ENCODE measurements at places on chromosomes 12 and 14. TPM values are rescaled to one million over a fixed set of nuclear protein-coding genes. Genes with fewer than 3 reads are reported as not detected.

GRCh38 chr14:55881577-55882241 lies 236.5 kb upstream of the PELI2 start:
- DNase-seq: peak; percentile 42

GRCh38 chr12:47870175-47870781 lies 34.5 kb downstream of the VDR start:
- DNase-seq: peak; percentile 46

DNA sequence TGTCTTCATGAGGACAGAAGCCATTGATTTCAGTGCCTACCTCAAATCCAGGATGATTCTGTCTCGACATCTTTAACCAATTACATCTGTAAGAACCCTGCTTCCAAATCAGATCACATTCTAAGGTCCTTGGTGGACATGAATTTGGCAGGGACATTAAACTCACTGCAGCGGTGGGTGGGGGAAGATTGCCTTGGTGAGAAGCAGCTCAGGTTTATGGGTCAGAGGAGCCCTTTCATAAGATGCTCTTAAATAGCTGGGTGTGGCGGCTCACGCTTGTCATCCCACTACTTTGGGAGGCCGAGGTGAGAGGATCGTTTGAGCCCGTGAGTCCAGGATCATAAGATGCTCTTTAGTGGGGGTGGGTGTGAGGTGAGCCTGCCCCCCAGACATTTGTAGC lies 42.9 kb downstream of the ELK3 start:
- DNase-seq: no peak

The SERPINA10 gene
- total RNA-seq: not detected

- peak; percentile 77 for DNase-seq
Observed at GRCh38 chr14:44108601-44109000, 398.5 kb downstream of the FSCB start.

The CIPC gene
- 11.4 TPM for total RNA-seq

The FITM1 gene
- total RNA-seq: not detected

DNA sequence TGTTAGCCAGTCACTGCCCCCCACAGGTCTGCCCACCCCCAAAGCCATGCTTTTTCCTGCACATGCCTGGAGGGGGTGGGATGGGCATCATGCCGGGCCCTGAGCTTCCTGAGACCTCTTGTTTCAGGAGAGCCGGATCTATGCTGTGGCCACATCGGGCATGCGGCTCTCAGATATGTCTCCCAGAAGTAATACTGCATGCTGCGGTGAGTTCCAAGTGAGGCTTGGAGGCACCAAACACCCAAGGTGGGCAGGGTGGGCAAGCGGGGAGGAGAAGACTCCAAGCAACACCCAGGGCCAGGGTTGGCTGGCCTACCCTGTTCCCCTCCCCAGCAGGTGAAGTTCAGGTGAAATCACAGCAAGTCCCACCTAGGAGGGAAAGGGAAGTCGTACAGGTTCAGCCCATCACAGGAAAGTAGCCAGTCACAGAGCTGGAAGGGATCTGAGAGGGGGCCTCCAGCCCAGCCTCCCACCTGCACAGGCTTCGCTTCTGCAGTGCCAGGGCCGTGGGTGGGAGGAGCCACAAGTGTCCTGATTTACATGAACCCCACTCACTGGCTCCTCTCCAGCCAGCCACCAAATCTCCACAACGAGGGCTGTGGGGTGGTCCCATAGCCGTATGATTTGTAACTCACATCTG lies 30.9 kb downstream of the PIGH start:
- no peak for DNase-seq

GRCh38 chr12:46459861-46460545 lies 87.4 kb upstream of the SLC38A2 start:
- no peak for DNase-seq

The CCDC196 gene
- total RNA-seq: not detected

GRCh38 chr14:101127224-101127623 lies 223.7 kb upstream of the RTL1 start:
- DNase-seq: no peak

- DNase-seq: peak; percentile 68
Observed at GRCh38 chr12:74449872-74450271, 87.8 kb upstream of the ATXN7L3B start.

The ANO6 gene
- 31.8 TPM for total RNA-seq

DNA sequence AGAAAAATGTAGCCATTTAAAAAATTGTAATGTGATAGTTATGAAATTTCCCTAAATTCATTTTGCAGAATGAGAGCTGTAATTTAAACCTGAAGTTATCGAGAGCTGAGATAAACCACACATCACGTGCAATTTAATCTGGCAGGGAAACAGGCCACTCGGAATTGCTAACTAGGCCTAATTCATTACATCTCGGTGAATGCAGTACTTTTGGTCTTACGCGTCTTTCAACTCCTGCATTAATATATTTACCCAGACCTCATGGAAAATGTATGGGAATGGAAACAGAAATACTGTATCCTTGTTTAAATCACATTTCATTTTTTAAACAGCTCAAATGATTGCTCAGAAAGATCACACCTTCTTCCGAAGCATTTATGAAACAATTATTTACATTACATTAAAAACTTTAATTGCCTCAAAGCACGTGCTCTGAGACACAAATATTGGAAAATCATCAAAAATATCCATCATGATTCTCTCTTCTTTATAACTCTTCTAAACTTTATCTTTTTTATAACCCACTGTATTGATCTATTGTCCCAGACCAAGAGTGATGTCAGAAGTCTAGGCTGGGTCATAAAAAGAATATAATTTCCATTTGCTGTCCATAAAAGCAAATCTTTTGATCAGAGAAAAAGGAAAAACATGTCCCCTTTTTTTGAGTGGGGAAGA lies 111.7 kb upstream of the MYL2 start:
- DNase-seq: no peak

The RNASE3 gene
- total RNA-seq: not detected

DNA sequence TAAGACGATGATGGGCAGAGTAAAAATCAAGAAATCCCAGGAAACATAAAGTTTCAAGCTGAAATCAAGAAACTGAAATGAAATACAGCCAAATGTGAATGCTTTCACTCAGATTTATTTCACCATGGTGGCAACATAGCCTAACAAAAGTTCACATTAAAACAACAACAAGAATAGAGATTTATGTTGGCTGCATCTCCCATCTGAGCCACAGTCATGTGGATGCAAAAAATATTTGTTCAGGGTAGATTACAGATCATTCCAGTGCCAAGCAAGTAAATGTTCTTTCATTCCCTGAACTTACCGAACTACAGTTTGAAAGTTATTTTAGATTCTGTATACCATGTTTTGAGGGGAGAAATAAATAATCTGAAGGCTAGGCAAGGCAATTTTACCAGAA lies 159.9 kb upstream of the TMTC1 start:
- DNase-seq: no peak

The RAD51AP1 gene
- total RNA-seq: 7.1 TPM

DNA sequence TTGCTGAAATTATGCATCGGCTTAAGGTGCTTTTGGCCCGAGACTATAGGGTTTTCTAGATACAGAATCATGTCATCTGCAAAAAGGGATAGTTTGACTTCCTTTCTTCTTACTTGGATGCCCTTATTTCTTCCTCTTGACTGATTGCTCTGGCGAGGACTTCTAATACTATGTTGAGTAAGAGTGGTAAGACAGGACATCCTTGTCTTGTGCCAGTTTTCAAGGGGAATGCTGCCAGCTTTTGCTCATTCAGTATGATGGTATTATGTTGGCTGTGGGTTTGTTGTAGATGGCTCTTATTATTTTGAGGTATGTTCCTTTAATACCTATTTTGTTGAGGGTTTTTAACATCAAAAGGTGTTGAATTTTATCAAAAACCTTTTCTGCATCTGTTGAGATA lies 8.3 kb downstream of the BMAL2 start:
- peak; percentile 46 for DNase-seq

The KRT78 gene
- total RNA-seq: not detected

GRCh38 chr12:122688291-122688690 lies 14.9 kb downstream of the HCAR2 start:
- DNase-seq: no peak

The ADGRD1 gene
- total RNA-seq: 0.68 TPM

- no peak for DNase-seq
Observed at GRCh38 chr14:93161411-93161940, 23.2 kb downstream of the MOAP1 start.

GRCh38 chr12:99334285-99335056 lies 313.1 kb upstream of the GARIN6 start:
- peak; percentile 41 for DNase-seq

- no peak for DNase-seq
Observed at GRCh38 chr14:64760916-64761315, 56.7 kb downstream of the PLEKHG3 start.

The HOXC10 gene
- not detected for total RNA-seq

DNA sequence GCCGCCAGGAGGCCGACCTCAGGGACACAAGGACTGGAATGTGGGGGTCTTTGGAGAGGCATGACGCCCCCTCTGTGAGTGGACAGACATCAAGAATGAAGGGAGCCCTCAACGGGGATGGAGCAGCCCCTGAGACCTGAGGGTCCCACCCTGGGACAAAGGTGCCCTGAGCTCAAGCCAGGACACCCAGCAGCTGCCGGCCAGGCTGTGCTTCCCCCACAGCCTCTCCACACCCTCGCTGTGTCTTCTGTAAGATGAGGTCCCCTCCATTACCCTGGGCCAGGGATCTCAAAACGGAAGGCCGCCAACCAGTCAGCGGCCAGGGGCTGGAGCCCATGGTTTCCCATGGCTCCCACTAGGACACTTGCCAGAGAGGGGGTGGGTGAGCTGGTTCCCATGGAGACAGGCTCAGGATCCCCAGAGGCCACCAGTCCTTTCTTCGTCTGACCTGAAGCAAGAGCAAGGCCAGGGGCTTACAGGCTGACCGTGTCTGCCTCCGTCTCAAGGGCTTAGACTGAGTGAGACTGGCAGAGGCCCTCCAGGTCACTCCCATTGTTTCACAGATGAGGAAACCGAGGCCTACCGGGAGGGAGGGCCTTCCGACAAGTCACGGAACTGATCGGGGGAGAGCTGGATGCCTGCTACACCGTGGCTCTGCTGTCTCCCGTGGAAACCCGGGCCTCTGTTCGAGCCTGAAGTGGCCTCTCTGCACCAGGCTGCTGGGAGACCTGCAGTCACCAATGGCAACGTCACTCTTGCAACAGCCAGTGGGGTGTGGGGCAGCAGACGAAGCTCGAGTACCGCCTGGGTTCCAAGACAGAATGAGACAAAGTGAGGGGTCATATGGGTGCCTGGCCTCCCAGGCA lies 91.7 kb upstream of the DIO3 start:
- no peak for DNase-seq

- DNase-seq: peak; percentile 33
Observed at GRCh38 chr12:108570743-108571608, 8.6 kb downstream of the ISCU start.

DNA sequence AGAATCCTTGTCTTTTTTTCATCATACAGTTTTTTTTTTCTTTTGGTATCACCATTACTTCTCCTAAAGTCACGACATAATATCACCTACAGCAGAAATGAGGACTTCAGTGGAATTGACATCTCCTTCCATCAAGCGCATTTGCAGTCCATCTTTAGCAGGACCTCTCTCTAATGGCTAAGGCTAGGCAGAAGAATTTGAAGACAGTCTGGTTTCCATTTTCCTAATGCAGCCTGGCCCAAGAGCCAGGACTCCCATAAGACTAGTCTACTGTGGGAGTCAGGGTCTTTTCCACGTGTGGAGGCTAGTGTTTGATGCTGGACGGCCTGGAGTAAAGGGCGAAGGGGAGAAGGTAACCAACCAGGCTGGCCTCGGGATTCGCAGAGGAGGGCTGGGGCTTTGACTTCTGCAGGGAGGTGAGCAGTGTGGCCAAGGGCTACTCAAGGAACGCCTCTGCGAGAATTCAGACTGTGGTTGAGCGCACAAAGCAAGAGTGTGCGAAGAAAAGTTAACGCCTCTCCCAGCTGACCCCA lies 769 bp upstream of the ZNF740 start:
- DNase-seq: no peak

The PEX5 gene
- 42.2 TPM for total RNA-seq

The IQSEC3 gene
- not detected for total RNA-seq

The KCNMB4 gene
- total RNA-seq: not detected

- DNase-seq: peak; percentile 90
Observed at GRCh38 chr12:70645494-70646317, 8.5 kb upstream of the PTPRB start.

DNA sequence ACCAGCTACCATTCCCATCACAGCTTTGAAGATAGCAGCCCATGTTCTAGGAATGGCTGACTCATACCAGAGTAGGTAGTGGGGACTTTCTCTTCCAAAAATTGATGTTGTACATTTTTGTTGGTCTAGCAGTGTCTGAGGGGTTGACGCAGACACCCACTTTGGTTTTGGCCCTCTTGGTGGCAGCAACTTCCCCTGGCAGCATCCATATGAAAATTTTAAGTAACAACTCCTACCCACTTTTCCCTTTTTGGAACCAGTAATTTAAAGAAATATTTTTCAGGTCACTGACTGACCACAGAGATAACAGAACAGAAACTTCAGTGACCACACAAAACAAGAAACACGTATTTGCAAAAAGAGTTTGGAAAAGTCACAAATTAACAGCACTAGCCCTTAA lies 162.0 kb upstream of the TMCC3 start:
- DNase-seq: no peak

DNA sequence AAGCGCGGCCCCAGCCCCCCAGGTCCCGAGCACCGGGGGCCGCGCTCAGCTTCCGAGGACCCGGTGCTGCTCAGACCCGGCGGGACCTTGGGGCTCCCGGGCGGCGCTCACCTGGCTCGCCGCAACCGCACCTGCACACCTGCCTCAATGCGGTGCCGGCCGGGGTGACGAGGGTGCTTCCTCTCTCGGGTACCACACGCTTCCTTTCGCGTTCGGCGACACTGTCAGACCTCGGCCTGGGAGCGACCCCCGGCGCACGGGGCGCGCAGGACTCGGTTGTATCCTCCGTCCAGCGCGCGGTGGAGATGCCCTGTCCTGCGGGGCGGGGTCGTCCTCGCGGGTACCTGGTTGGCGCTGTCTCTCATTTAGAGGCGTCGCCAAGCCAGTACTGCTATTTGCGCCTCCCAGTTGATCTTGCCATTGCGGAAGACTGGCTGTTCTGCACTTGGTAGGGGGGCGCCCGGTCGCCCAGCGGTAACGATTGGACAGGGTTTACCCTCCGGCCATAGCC lies 718 bp downstream of the PACS2 start:
- peak; percentile 40 for DNase-seq

DNA sequence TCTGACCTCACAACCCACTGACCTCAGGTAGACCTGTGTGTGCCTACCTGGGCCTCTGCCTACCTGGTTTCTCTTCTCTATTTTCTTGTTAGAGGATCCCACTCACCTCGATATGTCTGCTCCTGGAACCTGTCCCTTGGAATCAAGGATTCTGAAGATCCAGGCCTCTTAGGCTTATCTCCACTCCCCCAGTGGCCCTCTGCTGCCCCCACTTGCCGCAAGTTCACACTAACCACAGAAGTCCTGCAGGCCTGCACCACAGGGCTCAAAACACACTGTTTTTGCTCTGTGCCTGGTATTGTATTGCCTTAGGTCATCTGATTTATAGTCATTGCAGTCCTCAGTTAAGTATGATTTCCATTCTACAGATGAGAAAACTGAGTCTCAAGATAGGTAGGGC lies 15.3 kb upstream of the NRXN3 start:
- no peak for DNase-seq

DNA sequence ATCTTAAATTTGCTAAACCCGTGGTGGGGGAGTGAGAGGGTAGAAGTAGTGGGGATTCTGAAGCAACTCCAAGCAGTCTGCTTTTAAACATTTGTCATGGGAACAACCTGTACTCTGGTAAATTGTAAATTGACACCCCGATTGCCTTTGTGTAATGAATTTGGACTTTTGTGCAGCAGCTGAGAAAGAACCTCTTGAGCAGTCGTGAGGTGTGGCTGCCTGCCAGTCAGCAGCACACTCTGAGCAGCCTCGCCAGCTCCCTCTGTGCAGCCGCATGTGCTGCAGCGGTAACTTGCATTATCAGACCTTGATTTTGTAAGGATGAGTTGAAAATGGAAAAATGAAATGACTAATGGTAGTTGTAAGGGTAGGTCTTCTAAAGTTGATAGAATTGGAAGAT lies 74.3 kb downstream of the SUSD6 start:
- DNase-seq: peak; percentile 82
